Cardiac fibroblast (primary cell): ENCODE measurements at places on chromosomes 13 and 19.

DNA sequence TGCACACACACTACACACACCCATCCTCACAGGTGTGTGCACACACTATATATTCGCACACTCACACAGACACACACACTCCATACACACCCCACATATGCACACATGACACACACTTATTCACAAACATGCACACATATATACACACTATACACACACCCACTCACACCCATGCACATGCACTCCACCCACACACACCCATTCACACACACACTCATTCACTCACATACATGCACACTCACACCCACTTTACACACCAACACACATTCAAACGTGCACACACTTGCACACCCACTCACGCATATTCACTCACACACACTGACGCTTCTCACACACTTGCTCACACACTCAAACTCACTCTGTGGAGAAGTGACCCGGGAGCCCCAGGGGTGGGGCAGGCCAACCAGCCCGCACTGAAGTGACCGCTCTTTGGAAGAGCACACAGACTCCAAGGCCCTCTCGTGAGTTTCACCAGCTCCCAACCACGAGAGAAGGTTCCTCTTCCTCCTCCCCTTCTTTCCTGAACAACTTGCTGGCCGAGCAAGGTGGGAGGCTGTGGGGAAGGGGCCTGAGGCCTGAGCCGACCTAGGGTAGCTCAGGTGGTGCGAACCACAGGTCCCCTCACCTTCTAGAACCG is 86.1 kb upstream of the TM9SF2 start:
- no peak for DNase-seq

DNA sequence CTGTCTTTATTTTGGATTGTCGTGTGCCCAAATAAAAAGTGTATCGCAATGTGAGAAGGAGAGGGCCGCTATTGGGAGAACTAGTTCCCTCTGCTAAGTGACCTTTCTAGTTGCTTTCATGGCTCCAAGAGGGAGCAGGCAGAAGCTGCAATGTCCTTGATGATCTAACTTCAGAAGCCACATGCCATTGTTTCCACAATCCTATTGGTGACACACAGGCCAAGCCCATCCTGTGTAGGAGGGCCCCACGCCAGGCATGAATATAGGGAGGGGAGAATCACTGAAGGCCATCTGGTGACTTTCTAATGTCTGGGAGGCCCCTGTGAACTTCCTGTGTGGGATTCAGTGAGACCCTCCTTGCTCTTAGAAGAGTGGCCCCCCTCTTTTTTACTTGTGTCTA is 47.8 kb upstream of the KPNA3 start:
- DNase-seq, result peak; percentile 60

DNA sequence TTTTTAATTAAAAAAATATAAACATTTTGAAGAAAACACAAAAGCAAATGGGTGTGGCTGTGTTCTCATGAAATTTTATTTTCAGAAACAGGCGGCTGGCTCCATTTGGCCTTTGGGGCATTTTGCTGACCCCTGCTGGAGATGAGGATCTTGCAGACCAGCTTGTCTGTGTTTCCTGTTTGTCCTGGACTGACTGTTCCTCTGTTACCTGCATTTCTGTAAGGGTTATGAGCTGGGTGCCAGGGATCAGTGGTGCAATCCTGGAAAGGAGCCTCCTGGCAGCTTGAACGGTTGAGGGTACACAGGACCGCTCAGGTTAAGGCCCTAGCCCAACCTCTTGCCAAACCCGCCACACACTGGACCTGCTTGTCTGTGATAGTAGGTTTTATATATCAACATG is 49.9 kb downstream of the ZNF787 start:
- no peak for DNase-seq

DNA sequence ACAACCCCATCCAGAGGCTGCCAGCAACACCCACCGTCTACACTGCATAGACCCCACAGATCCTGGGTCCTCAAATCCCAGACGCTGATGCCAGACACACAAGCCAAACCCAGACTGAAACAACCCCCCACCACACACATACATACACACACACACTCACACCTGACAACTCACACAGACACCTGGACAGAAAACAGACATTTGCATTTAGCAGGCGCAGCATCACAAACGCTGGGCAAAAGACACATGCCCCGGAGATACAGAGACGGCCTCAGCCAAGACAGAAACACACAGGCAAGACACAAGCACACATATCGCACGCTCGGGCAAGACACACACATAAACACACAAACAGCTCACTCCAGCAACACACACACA is 1.3 kb downstream of the BBC3 start:
- no peak for DNase-seq

GRCh38 chr19:35119578-35120155 is 4.0 kb downstream of the FXYD3 start:
- no peak for DNase-seq

- DNase-seq, result no peak
These were observed 1.7 kb downstream of the PLPPR2 start for GRCh38 chr19:11356676-11357550.

- DNase-seq, result no peak
These were observed 14.5 kb upstream of the TMEM161A start for GRCh38 chr19:19152668-19153384.

DNA sequence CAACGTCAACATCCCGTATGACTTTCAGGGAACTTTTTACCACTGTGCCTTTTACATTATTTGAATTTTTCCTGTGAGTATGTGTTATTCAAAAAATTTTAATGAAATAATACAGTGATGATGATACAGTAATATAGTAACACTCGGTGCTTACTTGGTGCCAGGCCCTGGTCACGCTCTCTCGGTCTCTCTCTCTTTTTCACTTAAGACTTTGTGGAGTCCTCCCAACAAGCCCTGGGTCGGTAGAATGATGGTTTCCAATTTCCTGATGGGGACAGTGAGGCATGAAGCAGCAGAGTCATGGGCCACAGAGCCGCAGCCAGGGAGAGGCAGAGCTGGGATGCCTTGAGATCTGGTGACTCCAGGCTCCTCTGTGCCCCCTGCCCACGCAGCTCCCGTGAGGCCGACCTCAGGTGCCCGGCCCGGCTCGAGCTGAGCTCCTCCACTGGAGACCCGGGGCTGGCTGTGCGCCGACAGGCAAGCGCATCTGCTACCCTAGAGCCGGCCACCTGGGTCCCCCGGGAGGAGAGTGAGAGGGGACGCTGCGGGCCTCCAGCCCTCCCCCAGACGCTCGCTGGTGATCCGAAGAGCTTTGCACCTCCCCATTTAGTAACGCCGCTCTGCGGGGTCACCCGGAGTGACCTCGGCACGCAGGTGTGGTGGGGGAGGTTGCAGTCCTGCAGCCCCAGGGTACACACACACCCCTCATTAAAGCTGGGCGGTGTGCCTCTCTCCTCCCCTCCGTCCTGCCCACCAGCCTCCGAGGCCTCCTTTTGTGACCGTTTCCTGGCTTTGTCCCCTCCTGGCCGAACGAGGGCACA is 4.4 kb upstream of the SBK3 start:
- DNase-seq, result peak; percentile 94

- DNase-seq, result no peak
These were observed 10.6 kb upstream of the PDCD2L start for GRCh38 chr19:34393629-34394028.

- peak; percentile 75 for DNase-seq
These were observed 1.7 kb downstream of the KLF5 start for GRCh38 chr13:73060251-73061160.

DNA sequence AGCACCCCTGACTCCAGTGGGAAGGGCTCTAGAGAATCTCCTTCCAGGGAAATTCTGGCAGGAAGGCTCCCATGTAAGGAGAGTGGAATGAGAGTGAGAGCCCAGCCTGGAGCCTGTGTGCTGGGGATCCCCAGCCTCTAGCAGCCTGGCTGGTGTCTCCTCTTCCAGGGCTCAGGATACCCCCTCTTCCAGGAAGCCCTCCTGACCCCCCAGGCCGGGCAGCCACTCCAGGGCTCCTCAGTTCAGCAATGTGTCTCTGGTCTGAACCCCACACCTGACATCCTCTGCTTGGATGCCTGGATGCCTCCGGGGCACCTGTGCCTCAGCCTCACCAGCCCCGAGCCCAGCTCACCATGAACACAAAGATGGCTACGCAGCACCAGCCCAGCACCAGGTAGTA is 3.0 kb downstream of the C19orf33 start:
- DNase-seq, result no peak
